ENCODE measurements at places on chromosomes 11 and 22.

DNA sequence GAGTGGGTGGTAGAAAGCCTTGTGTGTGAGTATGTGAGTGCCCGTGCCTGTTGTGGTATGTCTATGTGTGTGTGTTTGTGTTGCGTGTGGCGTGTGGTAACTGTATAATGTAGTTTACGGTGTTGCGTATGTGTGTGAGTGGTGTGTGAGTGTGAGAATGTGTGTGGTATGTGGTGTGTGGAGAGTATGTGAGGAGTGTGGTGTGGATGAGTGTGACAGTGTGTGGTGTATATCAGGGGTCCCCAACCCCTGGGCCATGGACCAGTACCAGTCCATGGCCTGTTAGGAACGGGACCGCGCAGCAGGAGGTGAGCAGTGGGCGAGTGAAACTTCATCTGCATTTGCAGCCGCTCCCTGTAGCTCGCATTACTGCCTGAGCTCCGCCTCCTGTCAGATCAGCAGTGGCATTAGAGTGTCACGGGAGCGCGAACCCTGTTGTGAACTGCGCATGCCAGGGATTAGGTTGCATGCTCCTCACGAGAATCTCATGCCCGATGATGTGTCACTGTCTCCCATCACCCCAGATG, 5.7 kb downstream of the UPK3A start:
- peak; percentile 94 for DNase-seq

- no peak for DNase-seq
Measured at GRCh38 chr11:75154646-75155569, 4.0 kb downstream of the SLCO2B1 start.

- DNase-seq: no peak
Measured at GRCh38 chr11:19938169-19938856, 222.0 kb downstream of the DBX1 start.

DNA sequence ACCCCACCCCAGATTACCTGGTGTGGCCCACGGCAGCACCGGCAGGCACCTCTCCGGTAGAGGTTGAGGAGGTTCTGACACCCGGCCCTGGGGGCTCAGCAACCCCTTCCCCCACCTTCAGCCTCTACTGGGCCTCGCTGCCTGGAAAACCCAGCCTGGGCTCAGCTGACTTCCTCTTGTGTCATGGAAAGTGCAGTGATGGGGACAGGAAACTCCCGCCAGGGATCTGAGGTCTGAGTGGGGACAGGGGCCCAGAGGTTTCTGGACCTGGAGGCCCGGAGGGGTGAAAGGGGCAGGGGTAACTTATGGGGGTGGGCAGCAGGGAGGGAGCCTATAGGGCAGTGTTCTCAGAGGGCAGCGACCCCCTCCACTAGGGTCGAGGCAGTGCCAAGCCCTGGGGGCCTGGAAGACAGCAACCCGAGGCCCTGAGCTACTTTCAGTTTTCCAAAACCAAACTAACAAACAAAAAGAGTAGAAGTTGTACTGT, 10.0 kb upstream of the CD5 start:
- no peak for DNase-seq

DNA sequence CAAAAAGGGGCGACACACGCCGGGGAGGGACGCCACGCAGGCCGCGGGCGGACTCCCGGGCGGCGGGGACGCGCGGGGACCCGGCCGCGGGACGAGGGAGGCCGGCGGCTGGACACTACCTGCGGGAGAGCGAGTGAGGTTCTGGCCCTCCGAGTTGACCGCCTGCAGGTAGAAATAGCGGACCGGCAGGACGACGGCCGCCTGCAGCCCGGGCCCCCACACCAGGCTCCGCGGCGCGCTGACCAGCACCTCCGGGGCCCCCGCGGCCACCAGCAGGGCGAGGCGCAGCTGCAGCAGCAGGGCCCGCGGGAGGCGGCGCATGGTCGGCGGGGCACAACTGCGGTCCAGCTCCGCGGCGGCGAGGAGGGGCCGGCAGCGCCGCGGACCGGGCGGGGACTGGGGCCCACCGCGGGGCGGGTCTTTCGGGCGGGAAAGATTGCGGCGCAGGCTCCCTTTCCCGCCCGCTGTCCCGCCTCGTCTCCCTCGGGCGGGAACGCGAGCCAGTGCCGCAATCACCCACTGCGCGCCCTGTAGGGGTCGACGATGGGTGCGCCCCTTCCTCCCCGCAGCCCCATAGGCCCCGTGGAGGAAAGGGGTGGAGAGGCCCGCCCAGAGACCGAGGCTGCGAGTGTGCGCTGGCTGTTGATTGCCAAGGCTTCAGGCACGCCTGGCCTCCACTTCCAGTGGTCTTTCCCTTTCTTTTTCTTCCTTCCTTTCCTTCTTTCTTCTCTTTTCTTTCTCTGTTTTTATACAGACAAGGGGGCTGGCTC, at the start of gene POGLUT3:
Gene POGLUT3, minus strand, starts transcription at position 339 of the 770 bp plus-strand sequence. Its CDS starts 18 bp downstream, at position 321.
- DNase-seq: peak; percentile 56

- DNase-seq: no peak
Measured at GRCh38 chr11:78649361-78650215, 74.9 kb upstream of the NARS2 start.

DNA sequence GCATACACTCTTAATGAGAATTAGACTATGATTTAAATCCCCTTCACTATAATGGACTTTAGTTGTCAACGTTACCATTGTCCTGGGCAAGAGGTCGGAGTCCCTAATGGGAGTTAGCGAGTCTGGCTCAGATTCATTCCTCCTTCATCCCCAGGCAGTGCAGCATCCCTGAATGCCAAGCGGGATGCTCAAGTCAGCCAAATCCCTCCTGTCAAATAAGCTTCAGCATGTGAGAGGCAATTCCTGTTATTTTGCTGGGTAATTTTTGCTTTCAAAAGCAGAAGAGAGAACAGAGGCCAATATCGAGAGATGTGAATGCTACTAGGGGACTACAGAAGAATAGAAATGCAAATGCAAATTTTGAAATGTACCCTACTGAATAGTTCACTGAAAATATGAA, 186.2 kb downstream of the OPCML start:
- DNase-seq: no peak

- no peak for DNase-seq
Measured at GRCh38 chr11:72378704-72379383, 55.5 kb downstream of the CLPB start.

DNA sequence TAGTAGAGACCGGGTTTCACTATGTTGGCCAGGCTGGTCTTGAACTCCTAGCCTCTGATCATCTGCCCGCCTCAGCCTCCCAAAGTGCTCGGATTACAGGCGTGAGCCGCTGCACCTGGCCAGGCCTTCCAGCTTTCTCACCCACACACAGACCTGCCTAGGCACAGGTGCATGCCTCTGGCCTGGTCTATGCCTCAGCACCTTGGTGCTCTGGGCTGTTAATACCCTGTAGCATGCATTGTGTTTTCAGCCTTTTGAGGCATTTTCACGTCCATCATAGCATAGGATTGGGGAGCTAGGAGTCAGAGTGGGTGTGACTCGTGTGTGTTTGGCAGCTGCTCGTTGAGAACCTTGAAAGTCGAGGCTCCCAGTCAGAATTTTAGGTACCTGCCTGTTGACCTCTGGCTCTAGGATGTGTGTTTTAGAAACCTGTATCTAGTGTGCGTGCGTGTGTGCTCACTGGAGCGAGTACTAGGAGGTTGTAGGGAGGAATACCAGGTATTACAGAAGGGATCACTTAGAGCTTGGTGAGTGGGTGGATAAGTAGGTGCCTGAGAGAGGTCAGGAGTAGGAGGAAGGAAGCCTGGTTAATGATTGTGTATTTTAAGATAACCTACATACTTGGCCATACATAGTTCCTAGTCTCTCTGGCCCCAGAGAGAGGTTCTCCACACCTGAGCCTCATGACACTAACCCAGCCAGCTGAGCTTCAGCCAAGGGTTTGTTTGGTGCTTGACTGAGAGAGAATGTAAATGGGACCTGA, 20.0 kb downstream of the CRKL start:
- no peak for DNase-seq
